Right atrium auricular region (tissue), 2 donors: ENCODE measurements at places on chromosomes 3 and 15.
A peak's percentile ranks its signal among the peaks of the same experiment; 100 is the strongest.

DNA sequence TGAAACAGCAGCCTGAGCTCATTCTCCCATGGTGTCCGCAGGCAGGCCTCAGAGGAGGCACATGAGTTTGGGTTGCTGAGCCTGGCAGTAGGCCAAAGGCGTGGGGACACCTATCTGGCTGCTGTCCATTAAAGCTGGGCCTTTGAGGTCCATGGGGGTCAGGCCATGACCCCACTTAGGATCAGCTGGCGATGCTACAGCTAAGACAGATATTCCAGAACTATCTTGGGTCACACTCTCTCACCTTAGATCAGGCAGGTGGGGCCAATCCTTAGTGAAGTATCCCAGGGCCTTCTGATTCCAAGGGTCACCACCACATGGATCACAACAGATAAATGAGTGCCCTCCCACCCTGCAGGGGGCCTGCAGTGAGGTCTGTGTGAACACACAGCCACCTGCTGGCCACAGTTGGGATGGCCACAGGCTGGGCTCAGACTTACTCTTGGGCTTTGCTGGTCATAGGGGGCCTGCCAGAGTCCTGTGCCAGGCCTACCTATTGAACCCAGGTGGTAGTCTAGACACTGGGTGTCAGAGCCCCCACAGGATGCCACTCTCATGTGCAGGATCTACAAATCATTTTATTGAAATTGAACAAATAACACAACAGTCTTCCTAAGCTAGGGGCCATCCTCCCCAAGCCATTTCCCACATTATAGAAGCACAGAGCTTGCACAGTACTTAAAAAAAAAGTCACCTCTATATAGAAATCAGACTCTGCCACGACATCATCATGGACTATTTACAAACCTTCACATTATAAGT lies 2.0 kb upstream of the HYAL2 start:
- DNase-seq: peak; percentile 76

DNA sequence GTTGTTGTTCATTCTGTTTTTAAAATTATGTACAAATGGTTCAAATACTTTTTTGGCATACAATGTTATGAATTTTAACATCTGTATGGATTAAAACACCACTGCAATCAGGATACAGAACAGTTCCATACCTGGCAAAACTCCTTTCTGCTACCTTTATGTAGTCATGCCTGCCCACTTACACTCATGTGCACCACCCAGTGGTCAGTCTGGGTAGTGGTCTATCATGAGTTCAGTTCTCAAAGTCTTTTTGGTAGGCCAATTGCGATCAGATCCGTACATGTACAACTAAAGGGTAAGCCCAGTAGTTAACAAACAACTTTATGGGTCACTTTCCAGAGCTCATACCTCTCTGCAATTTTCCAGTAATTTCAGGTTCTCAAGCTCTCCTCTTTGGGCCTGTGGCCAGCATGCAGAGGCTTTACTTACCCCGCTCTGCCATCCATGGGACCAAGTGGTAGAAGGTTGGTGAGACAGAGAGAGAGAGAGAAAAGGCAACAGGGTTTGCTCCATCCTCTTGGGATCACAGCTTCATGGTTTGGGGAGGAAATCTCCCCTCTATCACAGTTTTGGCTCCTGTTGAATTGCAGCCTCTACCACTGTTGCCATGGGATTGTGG lies 63.9 kb upstream of the FAM98B start:
- DNase-seq: peak; percentile 82

GRCh38 chr3:177591379-177591778 lies 394.1 kb upstream of the TBL1XR1 start:
- DNase-seq: no peak

DNA sequence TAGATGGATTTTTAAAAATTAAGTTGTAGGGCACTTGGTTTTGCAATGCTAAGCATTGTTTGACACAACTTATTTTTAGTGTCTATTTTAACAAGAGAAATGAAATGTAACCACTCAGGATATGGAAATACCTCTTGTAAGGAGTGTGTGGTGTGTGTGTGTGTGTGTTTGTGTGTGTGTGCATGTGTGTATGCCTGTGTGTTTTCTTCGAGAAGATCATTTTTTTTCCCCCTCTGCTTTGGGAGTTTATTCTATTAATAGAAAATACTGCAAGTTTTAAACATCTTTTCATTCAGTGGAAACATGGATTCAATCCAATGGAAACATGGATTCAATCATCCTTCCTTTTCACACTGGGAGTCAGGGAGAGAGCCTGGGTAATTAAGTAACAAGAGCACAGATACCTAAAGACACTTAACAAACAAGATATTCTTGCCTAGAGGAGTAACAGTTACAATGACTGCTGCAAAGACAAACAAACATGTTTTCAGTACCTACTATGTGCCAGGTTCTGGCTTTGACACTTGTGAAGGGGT lies 567.2 kb upstream of the TBL1XR1 start:
- no peak for DNase-seq

GRCh38 chr3:105788593-105788992 lies 80.2 kb downstream of the CBLB start:
- DNase-seq: no peak

- DNase-seq: no peak
Observed at GRCh38 chr3:143060906-143061305, 58.7 kb upstream of the CHST2 start.

GRCh38 chr3:9769426-9770275 lies at the start of gene CAMK1:
TSS of gene CAMK1 (minus strand) at chr3:9769947. CDS start at chr3:9767749, 2,198 bp downstream.
- peak; percentile 82 for DNase-seq

DNA sequence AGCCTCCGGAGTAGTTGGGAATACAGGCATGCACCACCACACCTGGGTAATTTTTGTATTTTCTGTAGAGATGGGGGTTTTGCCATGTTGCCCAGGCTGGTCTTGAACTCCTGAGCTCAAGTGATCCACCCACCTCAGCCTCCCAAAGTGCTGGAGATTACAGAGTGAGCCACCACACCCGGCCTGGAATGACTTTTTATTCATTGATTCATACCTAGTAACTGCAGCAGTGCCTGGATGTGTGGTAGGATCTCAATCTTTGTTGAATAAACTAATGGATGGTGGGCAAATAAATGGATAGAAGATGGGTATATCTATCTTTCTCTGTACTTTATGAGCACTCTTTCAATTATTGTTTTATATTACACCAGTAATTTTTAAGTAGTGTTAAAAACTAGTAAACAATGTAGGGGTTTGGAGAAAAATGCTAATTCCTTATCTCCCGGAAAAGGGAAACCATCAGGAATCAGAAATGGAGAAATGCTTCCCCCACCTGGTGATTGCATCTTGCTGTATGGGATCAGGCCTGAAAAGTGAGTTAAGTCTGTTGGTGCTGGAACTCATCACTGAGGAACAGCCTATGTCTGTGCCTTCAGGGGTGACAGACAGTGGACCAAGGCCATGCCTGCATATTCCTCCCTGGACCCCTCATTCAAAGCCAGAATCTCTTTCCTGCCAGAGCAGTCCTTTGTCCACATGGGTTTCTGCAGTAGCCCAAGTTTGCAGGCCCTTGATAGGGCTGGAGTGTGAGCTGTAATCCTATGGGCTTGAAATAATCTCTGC lies 161.0 kb upstream of the CTDSPL start:
- no peak for DNase-seq

DNA sequence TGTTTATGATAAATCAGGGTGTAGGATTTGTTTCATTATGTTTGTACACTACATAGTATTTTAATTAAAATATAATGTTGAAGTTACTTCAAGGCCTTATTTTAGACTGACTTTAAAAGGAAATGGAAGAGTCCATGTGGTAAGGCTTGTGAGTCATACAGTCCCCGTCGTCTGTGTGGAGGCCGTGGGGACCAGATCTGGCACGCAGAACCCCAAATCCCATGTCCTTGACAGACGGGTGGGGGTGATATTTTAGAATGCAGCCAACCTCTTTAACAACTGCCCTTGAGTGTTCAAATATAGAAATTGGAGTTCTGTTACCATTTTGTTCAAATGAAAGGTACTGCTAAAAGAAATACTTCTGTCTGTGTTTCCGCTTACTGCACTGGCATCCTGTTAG lies 35.8 kb downstream of the ABHD17C start:
- DNase-seq: no peak

- no peak for DNase-seq
Observed at GRCh38 chr3:155647206-155647605, 97.7 kb downstream of the PLCH1 start.

DNA sequence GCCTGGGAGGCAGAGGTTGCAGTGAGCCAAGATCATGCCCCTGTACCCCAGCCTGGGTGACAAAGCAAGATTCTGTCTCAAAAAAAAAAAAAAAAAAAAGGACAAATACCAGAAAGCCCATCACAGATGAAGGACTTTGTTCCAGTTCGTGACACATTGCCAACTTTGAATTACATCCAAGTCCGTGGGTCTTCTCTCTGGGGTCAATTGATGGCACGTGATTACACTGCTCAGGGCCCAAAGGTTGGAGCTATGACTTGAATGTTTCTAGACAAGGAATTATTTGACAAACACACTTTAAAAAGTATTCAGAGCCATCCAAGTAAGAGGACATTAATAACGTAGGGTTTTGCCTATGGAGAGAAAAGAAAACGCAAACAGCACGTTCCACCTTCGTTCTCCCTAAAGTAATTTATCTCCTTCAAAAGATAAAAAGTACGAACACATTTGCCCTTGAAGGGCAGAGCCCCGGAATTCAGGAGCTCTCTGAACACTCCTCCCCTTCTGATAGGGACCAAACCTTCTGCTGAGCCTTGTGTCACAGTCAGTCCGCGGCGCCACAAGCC lies 31.3 kb upstream of the ST3GAL6 start:
- no peak for DNase-seq

GRCh38 chr3:10869460-10869859 lies 53.4 kb downstream of the SLC6A11 start:
- no peak for DNase-seq

GRCh38 chr15:64703632-64703959 lies 71.8 kb downstream of the RBPMS2 start:
- DNase-seq: no peak

- no peak for DNase-seq
Observed at GRCh38 chr3:24161841-24162240, 216.8 kb downstream of the NR1D2 start.

DNA sequence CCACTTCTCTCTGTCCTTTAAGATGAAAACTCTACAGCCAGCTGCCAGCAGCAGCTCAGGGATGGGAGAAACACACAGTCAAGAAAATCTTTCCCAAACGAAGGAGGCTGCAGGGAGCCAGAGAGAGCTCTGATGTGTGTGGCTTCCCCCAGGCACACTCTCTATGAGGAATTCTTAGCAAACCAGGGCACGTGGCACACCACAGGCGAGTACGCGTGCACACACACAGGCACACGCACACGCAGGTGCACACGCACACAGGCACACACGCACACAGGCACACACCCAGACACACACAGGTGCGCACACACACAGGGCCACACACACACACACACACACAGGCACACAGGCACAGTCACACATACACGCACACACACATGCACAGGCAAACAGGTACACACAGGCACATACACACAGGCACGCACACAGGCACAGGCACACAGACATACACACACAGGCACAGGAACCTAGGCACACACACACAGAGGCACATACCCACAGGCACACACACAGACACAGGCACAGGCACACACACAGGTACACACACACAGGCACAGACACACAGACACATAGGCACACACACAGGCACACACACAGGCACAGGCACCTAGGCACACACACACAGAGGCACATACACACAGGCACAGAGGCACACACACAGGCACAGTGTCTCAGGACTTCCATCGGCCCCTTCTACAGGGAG lies 91.5 kb upstream of the ATP2B2 start:
- no peak for DNase-seq

DNA sequence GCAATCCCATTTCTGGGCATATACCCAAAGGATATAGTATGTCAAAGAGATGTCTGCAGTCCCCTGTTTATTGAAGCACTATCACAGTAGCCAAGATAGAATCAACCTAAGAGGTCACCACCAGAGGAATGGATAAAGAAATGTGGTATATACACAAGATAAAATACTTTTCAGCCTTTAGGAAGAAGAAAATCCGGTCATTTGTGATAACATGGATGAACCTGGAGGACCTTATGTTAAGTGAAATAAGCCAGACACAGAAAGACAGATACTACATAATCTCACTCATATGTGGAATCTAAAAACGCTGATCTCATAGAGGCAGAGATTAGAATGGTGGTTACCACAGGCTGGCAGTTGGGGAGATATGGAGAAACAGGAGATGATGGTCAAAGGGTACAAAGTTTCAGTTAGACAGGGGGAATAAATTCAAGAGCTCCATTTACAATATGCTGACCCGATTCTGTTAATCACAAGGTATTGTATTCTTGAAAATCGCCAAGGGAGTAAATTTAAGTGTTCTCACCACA lies 195.8 kb downstream of the MTHFS start:
- no peak for DNase-seq

- DNase-seq: no peak
Observed at GRCh38 chr15:76903251-76903681, 1.9 kb downstream of the SCAPER start.

DNA sequence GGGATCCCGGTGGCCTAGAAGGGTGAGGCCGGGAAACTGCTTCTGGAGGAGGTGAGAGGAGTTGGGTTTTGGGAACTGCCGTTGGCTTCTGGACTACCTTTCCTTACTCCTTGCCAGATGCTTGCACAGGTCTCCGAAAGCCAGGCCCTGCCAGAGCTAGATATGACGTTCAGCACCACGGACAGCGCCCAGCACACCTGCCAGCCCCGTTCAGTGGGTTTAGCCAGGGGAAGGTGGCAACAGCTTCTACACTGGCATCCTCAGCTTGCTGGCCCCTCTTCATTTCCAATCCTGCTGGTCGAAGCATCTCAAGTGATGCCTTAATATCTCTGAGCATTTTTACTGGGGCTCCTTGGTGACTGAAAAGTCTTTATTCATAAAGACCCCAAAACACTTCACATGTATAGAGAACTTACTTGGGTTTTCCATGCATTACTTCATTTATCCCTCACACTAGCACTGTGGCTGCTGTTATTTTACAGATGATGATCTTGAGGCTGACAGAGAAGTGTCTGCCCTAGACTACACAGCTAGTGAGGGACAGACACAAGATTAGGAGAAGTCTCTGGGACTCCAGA lies 21.9 kb downstream of the HCN4 start:
- no peak for DNase-seq

GRCh38 chr3:59072681-59073080 lies 22.9 kb upstream of the CFAP20DC start:
- no peak for DNase-seq

DNA sequence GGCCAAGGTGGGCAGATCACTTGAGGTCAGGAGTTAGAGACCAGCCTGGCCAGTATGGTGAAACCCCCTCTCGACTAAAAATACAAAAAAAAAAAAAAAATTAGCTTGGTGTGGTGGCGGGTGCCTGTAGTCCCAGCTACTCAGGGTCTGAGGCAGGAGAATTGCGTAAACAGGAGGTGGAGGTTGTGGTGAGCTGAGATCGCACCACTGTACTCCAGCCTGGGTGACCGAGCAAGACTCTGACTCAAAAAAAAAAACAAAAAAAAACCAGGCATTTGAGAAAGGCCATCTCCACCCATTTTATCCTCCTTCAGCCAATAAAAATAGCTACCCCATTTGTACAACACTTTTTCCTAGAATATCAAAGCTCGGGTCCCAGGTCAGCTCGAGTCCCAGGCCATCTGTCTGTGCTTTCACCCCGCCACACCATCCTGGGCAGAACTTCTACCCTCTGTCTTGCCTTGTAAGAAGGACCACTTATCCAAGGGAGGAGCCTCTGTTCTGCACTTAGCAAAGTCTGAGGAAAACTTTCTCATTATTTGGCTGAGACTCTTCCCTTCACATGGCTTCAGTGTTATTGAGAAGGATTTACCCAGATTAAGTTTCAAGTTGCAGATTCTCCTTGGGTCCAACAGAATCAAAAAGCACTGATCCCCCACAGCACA lies 99.1 kb downstream of the MESD start:
- DNase-seq: no peak
